ENCODE measurements at places on chromosomes 2 and 18. TPM values are rescaled to one million over a fixed set of nuclear protein-coding genes. Genes with fewer than 3 reads are reported as not detected.

UGT1A8 gene
- not detected for total RNA-seq

DNA sequence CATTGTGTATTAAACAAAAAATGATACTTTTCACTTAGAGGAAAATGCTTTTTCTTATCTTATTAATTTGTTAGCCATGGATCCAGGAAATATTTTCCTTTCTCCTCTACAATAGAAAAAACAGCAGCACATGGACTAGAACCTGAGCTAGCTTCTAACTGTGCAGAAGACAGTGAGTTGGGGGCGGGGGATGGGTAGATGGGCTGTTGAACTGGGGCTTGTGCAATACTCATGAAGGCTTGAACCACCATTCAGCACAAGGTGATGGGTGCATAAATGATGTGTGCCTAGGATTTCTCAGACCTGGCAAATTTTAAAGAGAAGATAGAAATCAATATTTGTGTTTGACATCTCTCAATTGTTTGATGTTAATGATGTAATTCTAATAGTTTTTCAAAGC, 42.0 kb downstream of the COL5A2 start:
- no peak overlapping the region for H3K27ac ChIP-seq
- H3K4me1 ChIP-seq, result no peaks in the 10 kb centered on the region
- no peak for DNase-seq

DNA sequence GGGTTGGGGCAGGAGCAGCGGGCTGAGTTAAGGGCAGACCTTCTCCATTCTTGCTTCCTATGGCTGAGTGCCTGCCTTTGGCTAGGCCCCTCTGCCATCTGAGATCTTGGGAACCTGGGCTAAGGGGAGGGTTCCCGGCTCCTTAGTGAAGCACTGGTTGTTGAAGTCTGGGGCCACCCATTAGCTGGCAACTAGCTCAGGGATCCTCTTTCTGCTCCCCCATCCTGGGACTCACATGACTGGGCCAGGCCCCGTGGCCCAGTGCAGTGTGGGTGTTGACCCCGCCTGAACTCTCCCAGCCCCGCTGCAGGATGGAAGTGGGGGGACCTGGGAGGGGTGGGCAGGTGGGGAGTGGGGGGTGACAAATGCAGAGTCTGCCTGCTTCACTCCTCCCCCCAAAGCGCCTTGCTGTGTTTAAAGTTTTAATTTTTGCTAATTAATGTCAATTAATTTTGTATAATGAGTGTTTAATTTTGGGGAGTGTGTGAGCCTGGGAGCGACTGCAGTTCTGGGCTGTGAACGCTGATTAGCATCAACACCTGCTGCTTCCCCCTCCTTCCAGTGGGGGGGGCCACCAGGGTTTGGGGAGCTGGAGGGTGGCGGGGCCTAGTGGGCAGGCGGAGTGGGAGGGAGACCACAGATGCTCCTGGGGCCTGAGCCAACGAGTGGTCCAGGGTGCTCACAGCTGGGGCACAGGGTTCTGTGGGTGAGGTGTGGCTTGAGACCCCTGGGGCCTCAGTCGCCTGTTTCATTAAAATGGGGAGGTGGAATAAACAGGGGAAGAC, 55.2 kb downstream of the EMX1 start:
- peaks cover 8% of the 10 kb centered on the region for H3K36me3 ChIP-seq
- H3K4me1 ChIP-seq, result no peaks in the 10 kb centered on the region
- no peak for DNase-seq
- H3K27ac ChIP-seq, result no peak overlapping the region

DNA sequence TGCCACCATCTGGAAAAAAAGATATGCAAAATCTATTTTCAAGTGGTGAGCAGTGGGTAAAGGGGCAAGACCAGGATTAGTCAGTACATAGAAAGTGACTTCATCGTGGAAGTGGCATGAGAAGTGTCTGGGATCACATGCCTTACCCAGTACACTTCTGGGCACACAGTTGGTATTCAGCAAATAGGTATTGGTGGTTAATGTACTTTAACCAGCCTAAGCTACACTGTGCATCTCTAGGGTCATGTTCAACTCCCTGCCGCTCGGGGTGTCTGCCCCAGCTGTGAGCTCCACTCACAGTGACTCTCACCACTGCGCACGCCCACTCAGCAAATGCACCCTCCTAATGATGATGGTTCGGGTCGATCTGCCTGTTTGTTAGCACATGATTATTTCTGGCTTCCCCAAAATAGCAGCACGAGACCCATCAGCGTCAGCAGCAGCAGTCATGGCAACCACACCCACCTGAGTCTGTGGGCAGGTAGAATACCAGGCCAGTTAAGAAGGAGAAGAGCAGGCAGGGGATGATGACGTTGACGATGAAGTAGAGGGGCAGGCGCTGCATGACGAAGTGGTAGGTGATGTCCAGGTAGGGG, 11.1 kb downstream of the CHRNA1 start:
- H3K27ac ChIP-seq, result no peak overlapping the region
- no peaks in the 10 kb centered on the region for H3K27me3 ChIP-seq
- no peak for DNase-seq
- H3K4me3 ChIP-seq, result no peak overlapping the region
- H3K36me3 ChIP-seq, result no peaks in the 10 kb centered on the region
